ENCODE measurements at places on chromosomes 6 and 20.

DNA sequence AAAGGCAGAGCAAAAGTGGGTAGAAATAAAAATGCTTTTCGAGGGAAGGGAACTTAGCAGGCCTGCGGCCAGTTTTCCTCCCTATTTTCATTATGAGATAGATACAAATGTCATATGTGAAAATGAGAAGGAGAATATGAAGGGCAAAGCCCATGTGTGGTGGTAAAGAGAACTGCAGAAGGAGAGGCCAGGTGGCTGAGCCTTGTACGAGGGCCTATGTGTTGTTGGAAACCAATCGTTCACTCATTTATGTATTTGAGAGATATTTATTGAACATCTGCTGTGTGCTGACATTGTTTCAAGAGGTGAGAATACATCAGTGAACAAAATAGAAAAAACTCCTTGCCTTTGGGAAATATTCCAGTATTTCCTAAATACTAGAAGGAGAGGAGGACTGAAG lies 147.7 kb downstream of the SH3BGRL2 start:
- no peak for DNase-seq

- no peak for DNase-seq
Observed at GRCh38 chr20:38926934-38927616, 858 bp downstream of the FAM83D start.

DNA sequence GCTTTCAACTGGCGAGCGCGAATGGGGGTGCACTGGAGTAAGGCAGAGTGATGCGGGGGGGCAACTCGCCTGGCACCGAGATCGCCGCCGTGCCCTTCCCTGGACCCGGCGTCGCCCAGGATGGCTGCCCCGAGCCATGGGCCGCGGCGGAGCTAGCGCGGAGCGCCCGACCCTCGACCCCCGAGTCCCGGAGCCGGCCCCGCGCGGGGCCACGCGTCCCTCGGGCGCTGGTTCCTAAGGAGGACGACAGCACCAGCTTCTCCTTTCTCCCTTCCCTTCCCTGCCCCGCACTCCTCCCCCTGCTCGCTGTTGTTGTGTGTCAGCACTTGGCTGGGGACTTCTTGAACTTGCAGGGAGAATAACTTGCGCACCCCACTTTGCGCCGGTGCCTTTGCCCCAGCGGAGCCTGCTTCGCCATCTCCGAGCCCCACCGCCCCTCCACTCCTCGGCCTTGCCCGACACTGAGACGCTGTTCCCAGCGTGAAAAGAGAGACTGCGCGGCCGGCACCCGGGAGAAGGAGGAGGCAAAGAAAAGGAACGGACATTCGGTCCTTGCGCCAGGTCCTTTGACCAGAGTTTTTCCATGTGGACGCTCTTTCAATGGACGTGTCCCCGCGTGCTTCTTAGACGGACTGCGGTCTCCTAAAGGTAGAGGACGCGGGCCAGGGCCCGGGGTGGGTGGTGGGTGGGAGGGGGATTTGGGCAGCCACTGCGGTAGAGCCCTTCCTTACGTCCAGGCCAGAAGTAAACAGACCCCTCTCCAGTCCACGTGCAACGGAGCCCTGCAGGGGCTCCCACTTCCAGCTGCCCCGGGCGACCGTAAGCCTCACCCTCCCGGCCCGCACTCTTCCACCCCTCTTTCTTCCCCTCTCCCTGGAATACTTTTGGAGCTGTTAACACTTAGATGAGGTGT lies 998 bp downstream of the BMP2 start:
- no peak for DNase-seq

- peak; percentile 97 for DNase-seq
Observed at GRCh38 chr20:43749734-43750294, 23.0 kb upstream of the GTSF1L start.

GRCh38 chr6:143270026-143270425 lies 180.5 kb downstream of the ADAT2 start:
- DNase-seq, result no peak

GRCh38 chr6:6882592-6882991 lies 225.2 kb upstream of the RREB1 start:
- DNase-seq, result no peak

DNA sequence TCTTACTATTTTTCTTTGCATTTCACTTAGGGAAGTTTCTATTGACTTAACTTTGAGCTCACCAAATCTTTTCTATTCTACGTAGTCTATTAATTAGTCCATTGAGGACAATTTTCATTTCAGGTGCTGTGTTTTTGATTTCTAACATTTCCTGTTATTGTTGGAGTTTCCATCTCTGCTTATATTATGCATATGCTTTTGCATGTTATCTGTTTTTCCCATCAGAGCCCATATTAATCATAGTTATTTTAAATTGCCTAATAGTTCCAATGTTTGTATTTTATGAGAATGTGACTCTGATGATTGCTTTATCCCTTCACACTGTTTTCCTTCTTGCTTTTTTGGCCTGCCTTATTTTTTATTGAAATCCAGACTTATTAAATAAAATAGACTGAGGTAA lies 414.5 kb upstream of the OPRM1 start:
- no peak for DNase-seq

GRCh38 chr20:53974785-53975555 lies 95.4 kb downstream of the BCAS1 start:
- no peak for DNase-seq

DNA sequence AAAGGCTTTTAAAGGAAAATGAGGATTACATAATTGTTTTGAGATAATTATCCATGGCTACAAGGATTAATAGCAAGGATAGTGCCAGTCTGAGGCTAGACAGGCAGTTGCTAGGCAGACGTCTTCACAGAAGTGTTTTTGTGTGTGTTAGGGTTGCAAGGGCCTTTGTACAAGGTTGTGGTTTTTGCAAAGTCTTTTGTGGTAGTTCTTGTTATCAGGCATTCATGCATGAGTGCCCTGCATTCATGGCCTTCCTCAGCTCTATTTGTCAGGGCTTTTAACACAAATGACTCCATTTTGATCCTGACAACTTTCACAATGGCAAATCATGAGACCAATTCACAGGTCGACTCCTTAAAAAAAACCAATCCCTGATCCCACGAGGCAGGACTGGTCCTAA lies 68.1 kb upstream of the TXNDC5 start:
- no peak for DNase-seq

DNA sequence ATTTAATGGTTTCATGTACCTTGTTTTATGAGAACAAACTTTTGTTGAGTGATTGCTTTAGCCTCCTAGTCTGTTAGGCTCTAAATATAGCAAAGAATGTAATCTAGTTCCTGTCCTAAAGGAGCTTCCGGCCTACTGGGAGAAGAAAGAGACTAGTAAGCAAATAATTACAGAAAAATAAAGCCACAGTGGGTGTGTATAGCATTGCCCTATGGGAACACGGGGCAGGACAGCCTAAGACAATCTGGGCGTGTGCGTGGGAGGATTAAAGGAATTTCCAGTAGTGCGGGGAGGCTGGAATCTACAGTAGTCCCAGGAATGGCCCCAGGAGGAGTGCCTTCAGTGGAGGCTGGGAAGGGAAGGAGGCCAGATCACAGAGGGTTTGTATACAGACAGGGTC lies 98.1 kb upstream of the AKAP12 start:
- DNase-seq, result no peak

DNA sequence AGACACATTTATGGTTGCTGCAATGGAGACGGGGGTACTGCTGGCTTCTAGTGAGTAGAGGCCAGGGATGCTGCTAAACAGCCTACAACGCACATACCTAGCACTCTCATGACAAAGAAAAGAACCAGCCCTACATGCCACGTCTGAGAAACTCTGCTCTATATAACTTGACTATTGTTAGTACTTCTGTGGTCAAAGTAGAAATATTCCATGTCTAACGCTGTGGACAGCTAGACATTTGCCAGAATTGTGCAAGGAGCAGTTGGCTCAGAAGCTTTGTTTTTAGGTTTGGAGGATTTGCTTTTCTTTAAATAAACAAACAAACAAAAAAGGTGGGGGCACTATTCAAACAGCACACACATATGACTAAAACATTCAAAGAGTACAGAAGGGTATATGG lies 20.5 kb downstream of the UBE2V1 start:
- no peak for DNase-seq

DNA sequence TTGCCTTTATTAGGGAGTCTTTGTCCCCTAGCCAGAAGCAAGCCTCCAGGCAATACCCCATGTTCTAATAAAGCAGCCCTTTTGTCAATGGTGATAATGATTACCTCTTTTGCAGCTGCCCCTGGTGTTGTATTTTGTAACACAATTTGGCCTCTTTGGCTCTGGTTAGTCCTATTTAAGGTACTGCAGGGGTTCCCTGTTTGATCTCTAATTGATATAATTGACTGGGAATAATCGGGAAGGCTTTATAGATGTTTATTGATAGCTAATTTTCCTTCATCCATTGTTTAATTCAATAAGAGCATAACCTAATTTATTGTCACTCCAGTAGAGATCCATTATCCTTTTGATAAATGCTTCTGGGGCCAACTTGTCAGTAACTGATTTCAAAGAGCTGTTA lies 537.2 kb downstream of the PKHD1 start:
- DNase-seq, result no peak

- no peak for DNase-seq
Observed at GRCh38 chr6:148244217-148244935, 98.3 kb upstream of the SASH1 start.

- peak; percentile 39 for DNase-seq
Observed at GRCh38 chr6:16136621-16137450, 8.0 kb downstream of the MYLIP start.

DNA sequence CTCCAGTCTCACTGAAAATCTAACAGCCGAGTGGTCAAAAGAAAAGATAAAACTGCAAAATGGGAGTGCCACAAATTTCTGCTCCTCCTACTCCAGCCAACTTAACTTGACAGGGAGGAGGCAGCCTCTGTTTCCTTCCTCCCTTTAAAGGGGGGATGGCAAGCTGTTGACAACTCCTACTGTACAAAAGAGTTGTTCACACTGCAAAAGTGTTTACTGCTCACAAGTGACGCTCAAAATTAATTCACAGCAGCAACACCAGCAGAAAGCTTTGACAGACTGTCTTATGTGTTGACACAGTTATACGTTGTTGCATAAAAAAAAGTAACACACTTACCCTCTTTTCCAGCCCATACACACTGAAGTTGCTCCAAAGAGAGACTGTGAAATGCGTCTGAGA lies 169.8 kb downstream of the BACH2 start:
- DNase-seq, result no peak

DNA sequence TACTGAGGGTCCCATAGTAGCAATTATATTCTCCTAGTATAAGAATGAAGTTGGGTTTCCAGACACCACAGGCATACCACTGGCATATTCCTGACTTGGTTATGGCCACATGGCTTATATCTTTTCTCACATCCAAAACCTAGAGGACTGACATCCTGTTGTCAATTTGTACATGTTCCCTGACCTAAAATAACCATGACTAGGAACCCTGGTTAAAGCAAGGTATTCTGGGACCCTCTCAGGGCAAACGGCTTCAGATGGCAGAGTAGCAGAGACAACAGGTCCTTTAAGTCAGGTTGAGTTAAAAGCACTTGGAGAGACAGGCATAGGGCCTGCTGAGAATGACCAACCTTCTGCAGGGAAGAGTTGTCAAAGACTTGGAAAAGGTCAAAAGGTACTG lies 12.6 kb downstream of the MAP3K5 start:
- DNase-seq, result no peak

DNA sequence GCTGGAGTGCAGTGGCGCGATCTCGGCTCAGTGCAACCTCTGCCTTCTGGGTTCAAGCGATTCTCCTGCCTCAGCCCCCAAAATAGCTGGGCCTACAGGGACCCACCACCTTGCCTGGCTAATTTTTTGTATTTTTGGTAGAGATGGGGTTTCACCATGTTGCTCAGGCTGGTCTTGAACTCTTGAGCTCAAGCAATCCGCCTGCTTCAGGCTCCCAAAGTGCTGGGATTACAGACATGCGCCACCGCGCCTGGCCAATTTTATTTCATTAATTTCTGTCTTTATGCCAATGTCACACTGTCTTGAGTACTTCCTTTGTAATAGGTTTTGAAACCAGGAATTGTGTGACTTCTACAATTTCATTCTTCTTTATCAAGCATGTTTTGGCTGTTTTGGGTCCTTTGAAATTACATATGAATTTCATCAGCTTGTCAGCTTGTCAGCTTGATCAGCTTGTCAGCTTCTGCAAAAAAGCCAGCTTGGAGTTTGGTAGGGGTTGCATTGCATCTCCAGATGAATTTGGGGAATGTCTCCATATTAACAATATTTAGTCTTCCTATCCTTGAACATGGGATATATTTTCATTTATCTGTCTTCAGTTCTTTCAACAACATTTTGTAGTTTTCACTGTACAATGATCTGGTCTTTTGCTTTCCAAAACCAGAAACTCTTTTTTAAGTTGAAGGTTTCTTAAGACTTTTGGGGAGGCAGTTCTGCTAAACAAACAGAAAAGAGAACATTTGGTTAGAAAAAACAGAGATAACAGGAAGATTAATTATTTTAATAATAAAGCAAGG lies 20.8 kb downstream of the ZFAND3 start:
- no peak for DNase-seq

DNA sequence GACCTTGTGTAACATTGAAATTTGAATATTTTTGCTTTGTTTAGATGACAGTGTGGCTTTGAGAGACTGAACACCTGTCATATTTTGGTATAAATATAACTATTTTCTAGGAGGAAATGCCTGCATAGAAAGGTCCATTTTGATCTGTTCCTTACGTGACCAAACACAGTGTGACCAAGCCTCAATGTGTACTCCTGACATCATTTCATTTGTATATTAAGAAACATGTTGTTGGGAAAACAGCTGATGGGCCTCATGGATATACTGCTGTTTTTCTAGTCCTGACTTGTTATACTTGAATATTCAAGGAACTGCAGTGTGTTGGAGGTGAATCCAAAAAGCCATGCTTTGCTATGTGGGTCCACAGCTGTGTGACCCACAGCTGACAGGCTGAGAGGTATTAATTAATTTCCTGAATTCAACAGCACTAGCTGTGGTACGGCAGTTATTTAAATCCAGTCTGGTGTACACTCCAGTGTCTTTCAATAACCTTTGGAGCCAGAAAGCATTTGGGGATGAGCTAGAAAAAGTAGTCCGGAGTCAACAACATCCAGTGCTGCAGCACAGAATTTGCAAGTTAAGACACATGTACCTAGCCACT lies 18.9 kb downstream of the NCOA7 start:
- no peak for DNase-seq

GRCh38 chr20:46255440-46256104 lies 52.7 kb downstream of the CDH22 start:
- no peak for DNase-seq

DNA sequence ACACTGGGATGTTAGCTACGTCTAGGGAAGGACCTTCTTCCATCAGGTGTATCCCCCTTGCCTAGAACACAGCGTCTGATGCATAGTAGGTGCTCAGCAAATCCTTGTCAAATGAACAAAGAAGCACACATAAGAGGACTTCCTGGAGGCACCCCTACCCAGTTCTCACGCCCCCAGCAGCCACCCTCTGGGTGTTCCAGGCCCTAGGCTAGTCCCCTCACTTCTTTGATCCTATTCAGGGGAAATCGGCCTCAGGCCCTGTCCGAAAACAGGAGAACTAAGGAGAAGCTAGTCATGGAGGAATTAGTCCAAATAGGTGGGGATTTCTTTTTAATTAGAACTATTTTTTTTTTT lies 84.7 kb upstream of the SIRPA start:
- no peak for DNase-seq

- no peak for DNase-seq
Observed at GRCh38 chr6:54654381-54654780, 192.2 kb upstream of the FAM83B start.
